Stimulated activated CD4-positive, alpha-beta T cell treated with anti-CD3 and anti-CD28 coated beads, Interleukin-15, amount 100 ng/mL, for 1 hour (primary cell): ENCODE measurements at places on chromosomes 6 and 20.

DNA sequence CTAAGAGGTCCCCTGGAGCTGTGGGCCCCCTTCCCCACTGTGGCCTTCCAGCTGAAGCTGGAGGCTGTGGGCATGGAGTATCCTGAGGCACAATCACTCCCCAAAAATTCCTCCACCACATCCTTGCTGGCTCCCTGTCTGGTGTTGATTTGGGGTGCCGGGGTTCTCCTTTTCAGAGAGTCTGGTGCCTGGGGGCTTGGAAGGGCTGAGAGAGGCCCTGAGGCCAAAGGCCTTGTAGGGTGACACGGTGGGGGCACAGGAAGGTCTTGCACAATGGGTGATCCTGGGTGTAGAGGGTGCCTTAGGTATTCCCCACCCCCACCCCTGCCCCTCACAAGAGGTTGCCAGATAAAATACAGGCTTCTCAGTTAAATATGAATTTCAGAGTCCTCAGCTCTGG is 33.2 kb upstream of the VEGFA start:
- no peak for DNase-seq

DNA sequence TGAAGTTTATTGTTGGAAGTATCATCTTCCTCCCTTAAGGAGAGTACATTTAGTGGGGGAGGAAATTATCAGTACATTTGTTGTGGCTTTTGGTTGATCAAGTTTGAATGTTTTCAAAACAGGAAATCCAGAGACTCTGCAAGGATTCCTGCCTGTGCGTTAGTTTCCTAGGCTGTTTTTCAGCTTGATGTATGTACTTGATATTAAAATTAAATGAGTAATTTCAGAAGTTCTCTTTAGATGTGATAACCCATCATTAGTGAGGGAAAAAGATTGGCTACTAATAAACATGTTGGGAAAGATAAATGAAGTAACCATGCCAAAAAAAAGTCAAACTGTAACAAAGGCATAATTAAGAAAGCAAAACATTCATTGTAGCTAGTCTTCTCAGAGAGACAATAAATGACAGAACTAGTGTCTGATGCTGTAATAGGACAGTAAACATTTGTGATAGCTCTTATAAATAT is 88.0 kb upstream of the TULP1 start:
- no peak for DNase-seq

- no peak for DNase-seq
Measured at GRCh38 chr6:134351615-134352474, 33.9 kb upstream of the SGK1 start.

DNA sequence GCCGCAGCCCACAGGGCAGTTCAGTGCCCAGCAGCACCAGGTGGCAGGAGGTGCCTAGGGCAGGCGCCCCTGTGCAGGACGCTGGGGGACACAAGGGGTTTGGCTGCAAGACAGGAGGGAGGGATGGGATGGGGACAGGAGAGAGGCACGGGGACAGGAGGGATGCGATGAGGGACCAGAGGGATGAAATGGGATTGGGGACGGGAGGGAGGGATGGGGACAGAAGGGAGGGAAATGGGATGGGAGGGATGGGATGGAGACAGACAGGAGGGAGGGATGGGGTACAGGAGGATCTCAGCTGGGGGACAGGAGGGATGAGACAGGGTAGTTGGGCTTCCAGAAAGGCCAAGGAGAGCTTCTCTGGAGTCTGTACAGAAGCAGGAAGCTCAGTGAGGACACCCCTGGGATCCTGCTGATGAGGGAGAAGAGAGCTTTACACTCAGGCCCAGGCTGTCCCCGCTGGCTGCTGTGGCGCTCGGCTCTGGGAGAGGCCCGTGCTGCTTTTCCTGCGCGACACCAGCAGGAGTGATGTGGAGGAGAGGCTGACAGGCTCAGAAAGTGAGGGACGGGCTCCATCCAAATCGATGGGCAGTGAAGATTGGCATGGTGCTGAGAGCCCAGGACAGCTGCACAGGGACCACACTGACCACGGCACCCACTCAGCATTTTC is 400.8 kb downstream of the SMOC2 start:
- no peak for DNase-seq

DNA sequence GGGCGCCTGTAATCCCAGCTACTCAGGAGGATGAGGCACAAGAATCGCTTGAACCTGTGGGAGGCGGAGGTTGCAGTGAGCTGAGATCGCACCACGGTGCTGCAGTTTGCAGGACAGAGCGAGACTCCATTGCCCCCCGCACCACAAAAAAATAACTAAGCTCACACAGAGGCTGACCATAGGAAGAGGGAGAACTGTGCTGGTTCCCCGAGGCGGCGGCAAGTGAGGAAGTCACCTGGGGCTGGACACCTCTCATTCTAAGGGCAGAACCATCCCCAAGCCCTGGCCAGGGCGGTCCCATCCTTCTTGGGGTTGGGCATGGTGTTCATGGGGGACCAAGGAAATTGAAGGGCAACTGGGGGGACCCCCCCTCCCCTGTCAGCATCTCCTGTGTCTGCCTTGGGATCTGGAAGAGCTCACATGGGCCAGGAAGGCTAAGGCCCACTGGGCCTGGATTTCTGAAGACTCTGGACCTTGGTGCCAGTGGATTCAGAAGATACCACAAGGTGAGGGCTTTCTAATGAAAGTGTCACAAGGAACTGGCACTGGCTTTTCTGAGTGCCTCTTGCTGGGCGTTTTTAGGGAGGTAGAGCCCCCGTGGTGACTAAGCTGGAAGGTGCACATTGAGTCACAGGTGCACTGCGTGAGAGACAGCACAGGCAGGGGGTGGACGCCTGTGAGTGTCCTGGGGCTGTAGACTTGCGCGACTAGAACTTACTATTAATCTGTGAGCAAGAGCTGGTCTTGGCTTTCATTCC is 11.5 kb downstream of the IRF4 start:
- peak; percentile 59 for DNase-seq

DNA sequence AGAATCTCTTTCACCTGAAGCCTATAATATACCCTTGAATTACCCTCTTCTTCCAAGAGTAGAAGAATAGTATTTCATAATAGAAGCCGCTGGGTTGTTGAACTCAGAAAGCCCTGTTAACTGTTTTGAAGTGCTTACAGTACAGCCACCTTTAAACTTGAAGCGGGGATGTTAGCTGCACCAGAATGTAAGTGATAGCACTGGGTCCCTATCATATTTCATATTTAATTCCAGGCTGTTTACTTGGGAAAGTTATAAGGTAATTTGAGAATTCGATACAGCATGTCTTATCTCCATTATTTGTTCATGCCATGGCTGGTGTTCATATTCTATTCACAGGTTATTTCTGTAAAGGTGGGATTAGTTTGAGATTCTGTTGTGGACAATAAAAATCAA is 63.5 kb upstream of the VSTM2L start:
- DNase-seq, result no peak

DNA sequence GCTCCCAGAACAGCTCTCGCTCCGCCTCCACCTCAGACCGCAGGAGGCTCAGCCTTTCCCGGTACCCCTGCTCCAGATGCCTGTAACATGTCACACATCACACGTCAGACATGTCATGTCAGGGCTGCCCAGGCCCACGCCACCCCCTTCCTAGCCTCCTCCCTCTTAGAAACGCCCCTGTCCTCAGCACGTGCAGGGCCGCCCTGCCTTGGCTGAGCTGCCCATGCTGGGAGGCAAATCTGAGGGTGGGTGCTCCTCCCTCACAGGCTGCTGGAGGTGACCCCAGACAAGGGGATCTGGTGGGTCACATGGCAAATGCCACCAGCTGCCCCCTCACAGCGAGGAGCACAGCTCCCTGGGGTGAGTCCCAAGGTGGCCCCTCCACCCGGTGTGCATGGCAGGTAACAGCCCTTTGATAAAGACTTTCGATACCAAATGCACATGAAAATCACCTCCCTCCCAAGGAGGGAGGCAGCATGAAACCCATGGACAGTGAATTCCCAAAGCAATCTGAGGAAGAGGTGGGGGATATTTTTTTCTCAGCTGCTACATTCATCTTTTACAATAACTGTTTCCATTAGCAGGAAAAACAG is 84.1 kb downstream of the GINS1 start:
- no peak for DNase-seq

DNA sequence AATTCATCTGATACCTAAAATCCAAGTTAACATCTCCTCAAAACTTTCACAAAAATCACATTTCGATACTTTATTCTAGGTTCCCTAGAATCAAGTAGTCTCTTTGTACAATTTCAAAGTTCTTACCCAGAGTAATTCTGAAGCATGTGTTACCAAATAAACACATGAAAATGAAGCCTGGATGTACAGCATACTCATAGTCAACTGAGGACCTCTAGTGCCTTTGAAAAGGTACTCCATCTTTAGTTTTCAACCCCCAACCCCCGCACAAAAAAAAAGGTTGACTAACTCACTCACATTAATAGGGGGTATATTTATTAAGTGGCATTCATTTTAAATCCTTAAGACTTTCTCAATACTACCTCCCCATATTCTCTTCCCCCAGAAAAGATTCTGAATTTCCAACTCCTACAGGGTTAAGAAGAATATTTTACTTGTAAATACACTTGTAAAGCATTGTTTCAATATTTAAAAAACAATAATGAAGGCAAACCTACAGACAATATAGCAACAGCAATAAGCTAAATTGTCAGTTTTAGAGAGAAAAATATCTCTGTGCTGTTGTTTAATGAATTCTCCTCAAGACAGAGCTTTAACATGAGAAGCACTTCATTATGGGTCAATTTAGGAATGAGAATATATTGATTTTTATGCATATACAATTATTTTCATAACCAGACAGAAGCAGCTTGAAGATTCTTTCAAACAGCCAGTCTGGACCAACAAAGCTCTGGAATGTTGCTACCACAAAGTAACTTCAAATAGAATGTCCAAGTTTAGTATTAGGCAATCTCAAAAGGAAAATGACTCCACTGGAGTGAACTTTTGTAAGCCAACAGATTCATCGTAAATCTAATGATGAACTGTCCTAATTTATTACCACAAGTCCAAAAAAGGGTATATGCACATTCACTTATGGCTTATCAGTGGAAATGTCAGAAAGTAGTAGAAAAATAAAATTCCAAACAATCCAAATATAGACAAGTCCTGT is 3.3 kb downstream of the PLN start:
- no peak for DNase-seq
